ENCODE measurements at places on chromosomes 12 and 14. TPM values are rescaled to one million over a fixed set of nuclear protein-coding genes. Genes with fewer than 3 reads are reported as not detected.

- no peak overlapping the region for H3K4me3 ChIP-seq
- no peak overlapping the region for H3K27ac ChIP-seq
- DNase-seq, result no peak
- no peaks in the 10 kb centered on the region for H3K36me3 ChIP-seq
These were observed 1582.3 kb upstream of the TMEM132C start for GRCh38 chr12:126684703-126685102.

DNA sequence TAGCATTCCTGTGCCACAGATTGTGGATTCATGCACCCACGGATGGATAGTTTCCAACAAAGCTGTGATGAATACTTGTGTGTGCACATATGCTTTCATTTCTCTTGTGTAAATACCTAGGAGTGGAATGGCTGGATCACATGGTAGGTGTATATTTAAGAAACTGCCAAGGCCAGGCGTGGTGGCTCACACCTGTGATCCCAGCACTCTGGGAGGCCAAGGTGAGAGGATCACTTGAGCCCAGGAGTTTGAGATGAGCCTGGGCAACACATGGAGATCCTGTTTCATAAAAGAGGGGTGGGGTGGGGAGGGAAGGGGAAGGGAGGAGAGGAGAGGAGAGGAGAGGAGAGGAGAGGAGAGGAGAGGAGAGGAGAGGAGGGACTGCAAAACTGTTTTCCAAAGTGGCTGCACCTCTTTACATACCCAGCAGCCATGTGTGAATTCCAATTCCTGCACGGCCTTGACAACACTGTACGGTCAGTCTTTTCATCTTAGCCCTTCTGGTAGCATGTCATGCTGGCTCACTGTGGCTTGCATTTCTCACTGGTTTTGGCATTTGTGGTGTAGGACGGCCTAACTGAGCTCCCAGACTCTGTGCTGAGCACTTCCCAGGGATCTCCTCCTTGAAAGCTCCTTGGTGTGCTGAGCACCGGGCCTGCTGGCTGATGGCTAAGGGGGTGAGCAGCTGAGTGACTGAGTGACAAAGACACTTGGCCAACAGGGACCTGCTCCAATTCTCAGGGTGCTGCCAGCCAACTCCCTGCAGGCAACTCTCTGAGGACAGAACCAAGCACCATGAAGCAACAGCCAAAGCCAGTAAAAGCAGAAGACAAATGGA is 27.9 kb downstream of the SYNE3 start:
- no peaks in the 10 kb centered on the region for H3K27me3 ChIP-seq
- H3K4me3 ChIP-seq, result no peak overlapping the region
- DNase-seq, result no peak
- no peak overlapping the region for H3K27ac ChIP-seq
- peaks cover 12% of the 10 kb centered on the region for H3K36me3 ChIP-seq
- H3K4me1 ChIP-seq, result peaks cover 42% of the 10 kb centered on the region

- no peak for DNase-seq
- peaks cover 10% of the 10 kb centered on the region for H3K4me1 ChIP-seq
- H3K27me3 ChIP-seq, result no peaks in the 10 kb centered on the region
- no peak overlapping the region for H3K27ac ChIP-seq
- H3K4me3 ChIP-seq, result no peak overlapping the region
- peaks cover 22% of the 10 kb centered on the region for H3K36me3 ChIP-seq
These were observed 7.0 kb downstream of the CSRNP2 start for GRCh38 chr12:51076236-51076930.

GRCh38 chr12:65229441-65229840 is 49.0 kb upstream of the MSRB3 start:
- peaks cover 3% of the 10 kb centered on the region for H3K4me1 ChIP-seq
- peaks cover 25% of the 10 kb centered on the region for H3K36me3 ChIP-seq
- H3K4me3 ChIP-seq, result no peak overlapping the region
- no peak overlapping the region for H3K27ac ChIP-seq
- DNase-seq, result no peak

DNA sequence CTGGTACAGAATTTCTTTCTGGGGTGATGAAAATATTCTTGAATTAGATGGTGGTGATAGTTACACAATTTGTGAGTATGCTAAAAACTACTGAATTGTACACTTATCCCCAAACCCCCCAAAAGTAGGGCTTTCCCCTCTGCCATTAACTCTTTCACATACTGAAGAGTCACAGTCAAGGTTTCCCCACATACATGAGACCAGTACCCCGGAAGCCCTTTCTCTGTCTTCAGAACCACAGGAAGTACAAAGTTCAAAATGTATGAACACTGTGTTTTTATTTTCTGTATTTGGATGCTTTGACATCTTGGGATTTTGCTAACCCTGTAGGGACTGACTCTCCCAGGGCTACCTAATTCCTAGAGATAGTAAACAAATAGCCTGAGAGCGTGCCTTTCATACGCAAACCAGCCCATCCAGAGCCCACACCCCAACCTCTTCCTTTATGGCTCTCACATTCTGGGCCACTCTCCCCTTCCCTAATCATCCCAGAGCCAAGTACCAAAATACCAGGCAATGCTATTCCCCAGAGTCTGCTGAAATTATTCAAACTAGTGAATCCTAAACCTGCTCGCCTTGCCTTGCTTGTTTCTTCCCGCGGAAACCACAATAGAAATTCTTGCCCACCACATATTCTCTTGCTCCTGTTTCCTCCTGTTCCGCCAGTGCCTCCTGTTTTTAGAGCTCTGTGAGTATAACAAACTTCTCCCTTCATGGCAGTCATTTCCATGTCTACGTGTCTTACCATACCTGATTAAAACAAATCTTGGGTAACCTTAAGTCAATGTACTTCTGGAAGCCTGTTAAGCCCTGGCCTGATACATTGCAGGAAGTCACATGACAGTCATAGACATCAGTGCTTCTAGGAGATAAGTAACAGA is 524.8 kb downstream of the FUT8 start:
- DNase-seq, result no peak
- H3K27ac ChIP-seq, result peak overlapping the region; percentile 13
- peaks cover 25% of the 10 kb centered on the region for H3K4me1 ChIP-seq
- no peak overlapping the region for H3K4me3 ChIP-seq

GRCh38 chr12:53601296-53601847 is 24.8 kb downstream of the ATF7 start:
- no peak overlapping the region for H3K4me3 ChIP-seq
- no peak overlapping the region for H3K27ac ChIP-seq
- DNase-seq, result no peak
- H3K27me3 ChIP-seq, result no peaks in the 10 kb centered on the region
- peaks cover 9% of the 10 kb centered on the region for H3K36me3 ChIP-seq

- peaks cover 91% of the 10 kb centered on the region for H3K36me3 ChIP-seq
- no peaks in the 10 kb centered on the region for H3K4me1 ChIP-seq
- no peak overlapping the region for H3K27ac ChIP-seq
These were observed 37.6 kb downstream of the SINHCAF start for GRCh38 chr12:31288381-31288780.

DNA sequence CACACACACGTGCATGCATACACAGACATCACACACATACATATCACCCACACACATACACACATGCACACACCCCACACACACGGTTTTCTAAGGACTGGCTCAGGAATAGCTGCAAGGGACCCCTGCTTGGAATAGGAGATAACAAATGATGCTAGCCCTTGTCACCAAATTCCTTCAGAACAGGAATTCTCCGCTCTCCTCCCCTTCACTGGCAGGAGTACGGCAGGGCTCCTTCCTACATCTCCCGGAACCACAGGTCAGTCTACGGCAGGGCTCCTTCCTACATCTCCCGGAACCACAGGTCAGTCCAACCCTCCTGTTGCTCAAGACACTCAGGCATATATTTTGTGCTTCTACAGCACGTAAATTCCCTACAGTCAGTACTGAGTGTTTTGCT is 23.9 kb downstream of the PHLDA1 start:
- no peaks in the 10 kb centered on the region for H3K36me3 ChIP-seq
- H3K27me3 ChIP-seq, result no peaks in the 10 kb centered on the region
- H3K4me3 ChIP-seq, result no peak overlapping the region
- DNase-seq, result no peak
- H3K4me1 ChIP-seq, result no peaks in the 10 kb centered on the region
- no peak overlapping the region for H3K27ac ChIP-seq

DNA sequence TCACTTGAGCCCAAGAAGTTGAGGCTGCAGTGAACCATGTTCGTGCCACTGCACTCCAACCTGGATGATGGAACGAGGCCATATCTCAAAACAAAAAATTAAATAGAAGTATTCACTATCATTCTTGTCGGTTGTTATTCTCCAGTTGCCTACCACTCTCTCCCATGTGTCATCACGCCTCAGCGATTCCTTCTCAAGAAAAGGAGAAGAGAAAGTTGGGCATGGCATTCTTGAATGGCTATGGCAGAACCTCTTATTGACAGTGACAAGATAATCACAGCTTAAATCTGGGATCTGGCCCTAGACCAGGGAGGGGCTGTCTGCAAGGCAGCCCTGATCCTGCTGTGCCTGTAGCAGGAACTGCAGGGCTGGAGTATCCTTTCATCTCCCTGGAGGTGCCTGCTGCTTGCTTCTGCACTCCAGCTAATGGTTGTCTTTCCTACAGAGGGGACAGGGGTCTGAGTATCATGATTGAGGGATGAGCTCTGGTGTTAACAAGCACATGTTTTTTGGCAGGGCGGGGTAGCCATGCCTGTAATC is 12.8 kb upstream of the MLEC start:
- H3K4me1 ChIP-seq, result peaks cover 12% of the 10 kb centered on the region
- no peaks in the 10 kb centered on the region for H3K36me3 ChIP-seq
- H3K27ac ChIP-seq, result no peak overlapping the region
- no peak for DNase-seq
- H3K27me3 ChIP-seq, result no peaks in the 10 kb centered on the region

DNA sequence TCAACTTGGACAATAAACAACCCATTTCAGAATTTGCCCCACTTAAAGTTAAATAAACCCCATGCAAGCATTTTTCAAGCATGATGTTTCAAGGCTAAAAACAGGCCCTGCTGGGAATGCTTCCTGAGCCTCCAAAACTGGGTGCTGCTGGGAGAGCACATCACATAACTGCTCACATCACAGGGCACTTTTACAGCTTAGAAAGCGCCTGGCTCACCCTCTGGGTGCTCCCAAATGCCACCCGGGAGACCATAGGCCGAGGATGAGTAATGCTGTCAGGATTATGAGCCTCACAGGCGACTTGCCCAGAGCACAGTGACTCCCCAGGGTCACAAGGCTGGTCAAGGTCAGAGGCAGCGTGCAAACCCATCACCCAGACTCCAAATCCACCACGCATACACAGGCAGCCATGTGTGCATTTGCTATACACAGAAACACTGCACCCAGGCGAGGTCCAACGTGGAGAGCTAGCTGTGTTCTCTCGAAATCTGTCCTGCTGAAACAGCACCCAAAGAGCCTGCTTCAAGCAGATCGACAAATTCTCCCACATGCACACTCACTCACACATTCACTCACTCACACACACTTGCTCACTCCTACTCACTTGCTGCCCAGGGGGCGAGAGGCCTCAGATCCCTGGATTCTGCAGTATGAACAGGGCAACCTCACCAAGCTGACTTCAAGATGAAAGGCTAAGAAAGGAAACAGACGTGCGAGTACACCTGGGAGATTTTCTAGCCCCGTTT is 58.7 kb downstream of the ITPK1 start:
- H3K36me3 ChIP-seq, result peaks cover 7% of the 10 kb centered on the region
- H3K4me3 ChIP-seq, result no peak overlapping the region
- H3K4me1 ChIP-seq, result peaks cover 12% of the 10 kb centered on the region

GRCh38 chr14:72483311-72483710 is 410.6 kb downstream of the DPF3 start:
- no peak overlapping the region for H3K27ac ChIP-seq
- no peaks in the 10 kb centered on the region for H3K27me3 ChIP-seq
- peaks cover 18% of the 10 kb centered on the region for H3K4me1 ChIP-seq
- no peaks in the 10 kb centered on the region for H3K36me3 ChIP-seq
- DNase-seq, result no peak

DNA sequence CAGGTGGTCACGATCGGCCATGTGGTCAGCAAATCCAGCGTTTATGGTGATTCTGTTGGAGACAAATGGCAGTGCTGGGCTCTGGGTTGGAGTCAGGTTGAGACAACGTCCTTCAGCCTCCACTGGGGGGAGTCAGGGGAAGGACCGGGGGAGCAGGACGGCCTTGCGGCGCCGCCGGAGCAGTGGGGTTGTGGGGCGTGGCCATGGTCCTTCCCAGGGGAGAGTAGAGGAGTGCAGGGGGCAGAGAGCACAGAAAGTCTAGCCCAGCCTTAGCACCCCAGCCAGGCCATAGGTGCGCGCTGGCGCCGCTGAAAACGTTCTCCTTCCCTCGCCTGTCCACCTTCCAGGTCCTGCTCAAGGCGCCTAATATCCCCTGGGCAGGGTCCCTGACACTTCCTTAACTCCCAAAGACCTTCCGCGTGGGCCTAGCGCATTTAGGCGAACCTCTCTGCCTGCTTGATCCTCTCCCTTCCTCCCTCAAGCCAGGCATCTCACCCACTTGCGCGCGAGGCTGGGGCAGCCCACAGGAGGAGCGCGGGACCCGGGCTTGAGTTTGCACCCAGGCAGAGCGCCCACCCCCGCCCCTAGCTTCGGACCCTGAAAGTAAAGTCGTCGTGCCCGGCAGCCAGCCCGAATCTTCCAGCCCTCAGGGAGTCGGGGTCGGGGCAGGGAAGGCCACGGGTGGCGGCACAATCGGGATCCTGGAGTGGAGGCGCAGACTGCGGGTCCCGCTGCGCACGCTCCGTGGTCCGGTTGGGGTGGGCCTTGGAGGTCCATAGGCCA is 3.1 kb upstream of the KIF26A start:
- H3K27me3 ChIP-seq, result peaks cover 47% of the 10 kb centered on the region
- H3K4me1 ChIP-seq, result peaks cover 26% of the 10 kb centered on the region
- H3K27ac ChIP-seq, result no peak overlapping the region
- H3K4me3 ChIP-seq, result no peak overlapping the region

ADAMTS20 gene
- not detected for total RNA-seq

HOXC9 gene
- total RNA-seq, result not detected

GRCh38 chr12:109738878-109739665 is 25.4 kb downstream of the FAM222A start:
- H3K4me1 ChIP-seq, result no peaks in the 10 kb centered on the region
- no peak for DNase-seq
- H3K36me3 ChIP-seq, result no peaks in the 10 kb centered on the region
- H3K4me3 ChIP-seq, result no peak overlapping the region
- H3K27me3 ChIP-seq, result peaks cover 7% of the 10 kb centered on the region

DNA sequence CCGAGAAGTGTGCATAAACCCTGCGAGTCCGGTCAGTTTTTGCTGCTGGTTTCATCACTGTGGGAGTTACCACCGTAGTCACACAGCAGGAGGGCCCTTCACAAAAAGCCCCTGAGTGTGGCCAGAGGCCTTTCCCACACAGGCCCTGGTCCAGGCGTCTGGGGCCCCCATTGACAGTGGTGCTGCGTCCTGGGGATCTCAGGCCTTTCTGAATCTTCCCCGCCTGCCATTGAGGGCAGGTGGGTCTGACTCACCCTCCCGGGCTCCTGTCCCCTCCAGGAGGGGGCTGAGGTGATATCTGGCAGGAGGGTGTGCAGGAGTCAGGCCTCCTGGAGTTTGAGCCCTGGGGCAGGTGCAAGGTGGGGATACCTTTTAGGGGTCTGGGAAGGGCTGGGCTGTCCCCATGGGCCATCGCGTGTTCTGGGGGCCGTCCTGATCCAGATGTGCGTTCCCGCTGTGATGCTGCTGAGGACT is 358.5 kb downstream of the TMEM121 start:
- no peak overlapping the region for H3K4me3 ChIP-seq
- no peak overlapping the region for H3K27ac ChIP-seq
- H3K27me3 ChIP-seq, result peaks cover 2% of the 10 kb centered on the region
- no peak for DNase-seq
- H3K4me1 ChIP-seq, result no peaks in the 10 kb centered on the region
- no peaks in the 10 kb centered on the region for H3K36me3 ChIP-seq

- DNase-seq, result no peak
- peak overlapping the region; percentile 97 for H3K4me3 ChIP-seq
- peaks cover 43% of the 10 kb centered on the region for H3K36me3 ChIP-seq
- H3K4me1 ChIP-seq, result peaks cover 64% of the 10 kb centered on the region
- peak overlapping the region; percentile 94 for H3K27ac ChIP-seq
These were observed 496 bp upstream of the ISCU start for GRCh38 chr12:108561852-108562347.

- no peak overlapping the region for H3K27ac ChIP-seq
- no peak for DNase-seq
These were observed 488 bp upstream of the KIF5A start for GRCh38 chr12:57549203-57549908.

NDRG2 gene
- total RNA-seq, result 28.6 TPM

All from CD4-positive, alpha-beta T cell (primary cell).